ENCODE measurements at places on chromosomes 4 and X. TPM values are rescaled to one million over a fixed set of nuclear protein-coding genes. Genes with fewer than 3 reads are reported as not detected.

SASH3 gene
- total RNA-seq: not detected

TSPAN6 gene
- 31.8 TPM for total RNA-seq

USP9X gene
- total RNA-seq: 78.2 TPM

PAGE1 gene
- not detected for total RNA-seq

FGFRL1 gene
- 35.7 TPM for total RNA-seq
